ENCODE measurements at places on chromosomes 16 and 17.

- no peak for DNase-seq
Observed at GRCh38 chr17:27975146-27976011, 67.1 kb upstream of the NLK start.

GRCh38 chr16:12804395-12804794 is 708 bp upstream of the CPPED1 start:
- no peak for DNase-seq

DNA sequence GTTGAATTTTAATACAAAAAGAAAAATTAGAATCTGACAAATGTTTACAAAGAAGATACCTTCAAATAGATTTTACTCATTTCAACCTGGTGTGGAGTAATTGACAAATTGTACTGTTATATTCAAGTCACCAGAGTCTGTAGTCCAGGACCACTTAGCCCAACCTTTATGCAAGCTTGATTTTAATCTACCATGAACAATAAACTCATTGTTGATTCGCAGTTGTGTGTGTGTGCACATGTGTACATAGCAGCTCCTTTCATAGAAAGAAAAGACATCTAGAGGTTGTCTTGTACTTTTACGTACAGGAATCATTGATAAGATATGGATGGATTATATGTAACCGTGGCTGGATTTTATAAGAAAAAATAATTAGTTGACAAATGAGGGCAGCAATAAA is 20.7 kb upstream of the LRRC37A start:
- no peak for DNase-seq

- no peak for DNase-seq
Observed at GRCh38 chr17:31225831-31226230, 71.2 kb downstream of the OMG start.

DNA sequence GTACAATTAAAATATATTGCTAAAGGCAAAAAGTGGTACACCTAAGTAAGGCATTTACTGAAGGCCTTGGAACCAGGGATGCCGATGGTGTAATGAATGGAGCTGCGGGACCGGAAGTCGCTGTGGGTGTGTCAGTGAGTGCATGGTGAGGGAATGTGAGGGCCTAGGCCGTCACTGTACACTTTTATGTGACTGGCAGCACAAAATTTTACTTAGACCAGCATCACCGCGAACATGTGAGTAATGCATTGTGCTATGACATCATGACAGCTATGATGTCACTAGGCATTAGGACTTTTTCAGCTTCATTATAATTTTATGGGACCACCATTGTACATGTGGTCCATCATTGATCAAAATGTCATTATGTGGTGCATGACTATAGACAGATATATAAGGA is 14.7 kb downstream of the ALOX15B start:
- DNase-seq = no peak

GRCh38 chr16:30977502-30977901 is 7.5 kb upstream of the HSD3B7 start:
- no peak for DNase-seq

DNA sequence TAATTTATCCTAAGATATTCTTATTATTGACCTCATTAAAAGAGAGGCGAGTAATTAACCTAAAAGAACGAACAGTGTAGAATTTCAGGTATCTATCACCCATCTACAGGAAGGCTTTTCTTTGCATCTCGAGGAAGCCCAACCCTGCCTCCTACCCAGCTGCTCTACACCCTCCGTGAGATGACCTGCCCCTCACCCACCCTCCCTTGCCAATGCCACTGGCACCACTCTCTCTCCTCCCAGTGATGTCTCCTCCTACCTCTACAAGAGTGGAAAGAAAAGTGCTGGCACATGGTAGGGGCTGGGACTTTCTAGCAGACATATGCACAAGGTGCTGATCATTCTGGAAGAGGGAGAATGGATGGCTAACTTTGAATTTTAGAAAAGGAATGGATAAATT is 22.9 kb upstream of the FOXJ1 start:
- DNase-seq = no peak

DNA sequence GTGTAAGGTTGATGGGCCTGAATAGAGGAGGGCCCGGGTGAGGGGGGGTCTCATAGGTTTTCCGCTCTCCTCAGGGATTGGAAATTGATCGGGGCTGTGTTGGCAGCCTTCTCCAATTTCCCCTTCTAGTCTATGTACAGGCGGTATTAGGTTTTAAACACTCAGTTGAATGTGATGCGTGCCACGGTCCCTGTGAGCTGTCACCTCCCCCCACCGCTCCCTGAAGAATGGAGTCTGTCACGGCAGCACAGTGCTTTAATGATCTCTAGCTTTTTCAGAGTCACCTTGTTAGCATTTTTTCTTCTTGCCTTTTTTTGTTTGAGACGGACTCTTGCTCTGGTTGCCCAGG is 800 bp downstream of the COX4I1 start:
- DNase-seq = no peak

GRCh38 chr16:70529051-70529777 is 5.6 kb downstream of the SF3B3 start:
- no peak for DNase-seq

DNA sequence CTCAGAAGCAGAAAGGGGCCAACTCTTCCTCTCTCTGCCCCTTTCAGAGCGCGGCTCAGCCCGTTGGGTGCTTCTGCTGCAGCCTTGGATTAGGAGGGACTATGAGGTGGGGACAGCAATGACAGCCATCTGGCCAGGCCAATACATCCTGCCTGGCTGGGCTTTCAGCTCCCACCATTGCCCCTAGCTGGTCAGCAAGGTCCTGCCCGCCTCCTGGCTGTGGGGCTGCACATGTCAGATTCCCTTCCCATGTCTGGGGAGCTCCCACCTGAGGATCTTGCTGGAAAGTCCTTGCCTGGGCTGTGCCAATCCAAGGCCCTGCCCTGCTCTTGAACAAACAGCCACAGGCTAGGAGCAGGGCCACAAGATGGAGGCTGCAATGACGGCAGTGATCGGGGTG is 8.3 kb downstream of the TRIM65 start:
- DNase-seq = no peak

DNA sequence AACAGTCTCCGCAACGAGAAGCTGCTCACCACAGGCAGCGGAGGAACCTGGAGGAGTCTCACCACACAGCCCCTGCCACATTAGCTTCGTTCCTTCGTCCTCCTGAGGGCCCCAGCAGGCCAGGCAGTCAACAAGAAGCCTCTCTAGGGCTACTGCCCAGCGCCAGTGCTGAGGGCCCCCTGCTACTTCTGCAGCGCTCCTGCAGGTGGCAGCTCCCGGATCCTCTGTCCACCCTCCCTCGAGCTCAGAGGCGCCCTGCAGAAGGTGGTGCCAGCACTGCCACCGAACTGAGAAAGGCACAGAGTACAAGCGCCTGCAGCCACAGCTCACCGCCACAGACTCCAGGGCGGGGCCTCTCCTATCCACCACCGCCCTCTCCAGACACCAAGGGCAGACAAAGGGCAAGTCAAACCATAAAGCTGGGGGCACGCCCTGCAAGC is 27.3 kb downstream of the KDM8 start:
- no peak for DNase-seq

GRCh38 chr17:81701288-81702071 is 1.7 kb upstream of the MRPL12 start:
- DNase-seq = no peak
